Activated T-cell treated with anti-CD3 and anti-CD28 coated beads, Interleukin-2, amount 50 U/mL, for 72 hours (primary cell): ENCODE measurements at places on chromosomes 2 and 18. TPM values are rescaled to one million over a fixed set of nuclear protein-coding genes. Genes with fewer than 3 reads are reported as not detected.
A peak's percentile ranks its signal among the peaks of the same experiment; 100 is the strongest.

- DNase-seq: no peak
These were observed 45.5 kb upstream of the CAVIN2 start for GRCh38 chr2:191892391-191892790.

DNA sequence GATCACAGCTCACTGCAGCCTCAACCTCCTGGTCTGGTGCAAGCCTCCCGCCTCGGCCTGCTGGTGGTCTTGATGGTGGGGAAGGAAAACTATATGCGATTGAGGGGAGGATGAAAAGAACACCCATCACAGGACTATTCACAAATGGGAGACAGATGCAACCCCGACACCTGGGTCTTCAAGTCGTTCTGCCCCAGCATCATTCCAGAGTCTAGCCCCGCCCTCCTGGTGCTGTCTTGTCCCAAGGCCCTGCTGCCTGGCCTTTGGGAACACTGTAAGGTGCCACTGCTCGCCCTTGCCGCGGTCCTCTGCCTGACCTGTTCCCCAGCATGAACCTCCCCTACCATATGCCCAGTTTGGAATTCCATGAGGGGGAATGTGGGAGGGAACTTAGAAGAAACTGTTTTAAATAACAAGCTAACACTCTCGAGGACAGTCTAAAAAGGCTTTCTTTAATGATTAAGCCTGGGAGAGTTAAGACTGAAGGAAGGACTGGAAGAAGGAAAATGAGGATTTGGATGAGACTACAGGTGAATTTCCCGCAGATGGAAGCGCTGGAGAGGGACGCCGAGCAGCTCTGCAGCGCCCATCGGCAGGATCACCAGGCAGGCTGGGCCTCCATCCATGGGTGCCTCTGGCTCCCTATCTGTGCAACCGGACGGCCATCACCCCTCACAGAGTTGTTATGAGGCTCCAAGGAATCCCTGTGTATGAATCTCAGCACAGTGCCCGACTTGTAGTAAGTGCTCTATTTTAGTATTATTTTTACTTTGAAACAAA is 75.0 kb downstream of the MEX3C start:
- no peak for DNase-seq

- DNase-seq: peak; percentile 35
These were observed 42.5 kb upstream of the IL1R2 start for GRCh38 chr2:101949304-101949703.

- no peak for DNase-seq
These were observed 280.0 kb downstream of the FIGN start for GRCh38 chr2:163455815-163456214.

GRCh38 chr2:26986576-26986975 is 16.1 kb downstream of the MAPRE3 start:
- no peak for DNase-seq

GRCh38 chr18:52409727-52410126 is 69.7 kb downstream of the DCC start:
- no peak for DNase-seq

DNA sequence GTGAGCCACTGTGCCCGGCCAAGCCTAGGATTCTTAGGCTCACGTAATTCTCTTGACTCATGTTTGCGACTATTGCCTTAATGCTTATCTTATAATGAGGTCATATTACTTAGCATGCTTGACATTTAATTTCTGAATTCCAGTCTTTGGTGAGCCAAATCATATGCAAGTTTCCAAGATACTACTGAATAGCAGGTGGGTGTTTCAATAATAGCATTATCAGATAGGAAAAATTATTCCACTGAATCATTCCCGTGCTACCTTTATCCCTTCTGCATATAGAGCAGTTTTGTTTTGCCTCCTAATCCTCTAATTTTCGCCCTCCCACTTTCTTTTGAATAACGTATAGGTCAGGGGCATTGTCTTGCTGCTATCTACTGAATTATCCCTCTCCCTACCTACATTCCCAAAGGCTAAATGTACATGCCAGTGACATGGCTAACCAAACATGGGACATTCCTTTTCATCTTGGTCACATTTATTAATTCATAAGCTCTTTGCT is 4.9 kb downstream of the DAW1 start:
- no peak for DNase-seq

- no peak for DNase-seq
These were observed 127.1 kb downstream of the SOCS6 start for GRCh38 chr18:70415823-70416488.

- DNase-seq: no peak
These were observed 46.3 kb downstream of the TNFRSF11A start for GRCh38 chr18:62371436-62371835.

GRCh38 chr18:48317781-48318381 is 91.3 kb downstream of the ZBTB7C start:
- no peak for DNase-seq

DNA sequence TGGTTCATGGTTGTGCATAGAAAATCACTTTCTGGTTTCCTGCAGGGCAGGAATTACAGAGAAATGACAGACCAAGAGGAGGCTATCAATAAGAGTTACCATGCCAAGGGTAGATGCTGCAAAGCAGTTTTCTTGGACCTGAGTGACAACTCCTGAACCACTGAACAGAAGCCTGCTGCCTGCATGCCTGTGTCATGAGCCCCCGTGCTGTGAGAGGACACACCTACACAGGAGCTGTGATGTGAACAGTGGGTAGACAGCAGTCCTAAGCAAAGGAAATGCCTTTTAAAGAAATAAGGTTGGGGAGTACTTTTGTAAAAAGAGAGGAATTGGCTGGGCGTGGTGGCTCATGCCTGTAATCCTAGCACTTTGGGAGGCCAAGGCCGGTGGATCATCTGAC is 54.2 kb upstream of the CREB1 start:
- DNase-seq: no peak

GRCh38 chr2:232748038-232748437 is 28.3 kb downstream of the KCNJ13 start:
- DNase-seq: no peak

DNA sequence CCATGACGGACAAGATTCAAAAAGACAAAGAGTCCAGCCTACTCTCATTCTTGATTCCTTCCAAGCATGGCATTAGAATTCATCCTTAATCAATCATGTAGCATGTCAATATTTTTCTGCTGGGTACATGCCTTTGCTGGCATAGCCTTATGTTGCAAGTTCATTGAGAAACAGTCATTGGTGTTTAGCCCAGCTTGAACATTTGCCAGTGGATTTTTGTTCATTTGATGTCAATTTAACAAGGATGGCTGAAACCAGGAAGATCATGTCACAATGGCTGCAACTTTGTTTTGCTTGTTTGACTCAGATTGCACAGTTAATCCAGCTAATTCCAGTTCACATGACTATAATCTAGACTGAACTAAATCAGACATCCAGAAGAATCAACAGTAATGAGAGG is 1132.2 kb downstream of the LRP1B start:
- no peak for DNase-seq

- DNase-seq: no peak
These were observed 32.5 kb downstream of the POLR1A start for GRCh38 chr2:86073225-86073624.

GRCh38 chr18:55862693-55863390 is 274.9 kb upstream of the TCF4 start:
- DNase-seq: no peak

- DNase-seq: no peak
These were observed 558.9 kb upstream of the PKDCC start for GRCh38 chr2:41488888-41489287.

GRCh38 chr18:55079067-55079466 is 119.8 kb upstream of the CCDC68 start:
- no peak for DNase-seq

DNA sequence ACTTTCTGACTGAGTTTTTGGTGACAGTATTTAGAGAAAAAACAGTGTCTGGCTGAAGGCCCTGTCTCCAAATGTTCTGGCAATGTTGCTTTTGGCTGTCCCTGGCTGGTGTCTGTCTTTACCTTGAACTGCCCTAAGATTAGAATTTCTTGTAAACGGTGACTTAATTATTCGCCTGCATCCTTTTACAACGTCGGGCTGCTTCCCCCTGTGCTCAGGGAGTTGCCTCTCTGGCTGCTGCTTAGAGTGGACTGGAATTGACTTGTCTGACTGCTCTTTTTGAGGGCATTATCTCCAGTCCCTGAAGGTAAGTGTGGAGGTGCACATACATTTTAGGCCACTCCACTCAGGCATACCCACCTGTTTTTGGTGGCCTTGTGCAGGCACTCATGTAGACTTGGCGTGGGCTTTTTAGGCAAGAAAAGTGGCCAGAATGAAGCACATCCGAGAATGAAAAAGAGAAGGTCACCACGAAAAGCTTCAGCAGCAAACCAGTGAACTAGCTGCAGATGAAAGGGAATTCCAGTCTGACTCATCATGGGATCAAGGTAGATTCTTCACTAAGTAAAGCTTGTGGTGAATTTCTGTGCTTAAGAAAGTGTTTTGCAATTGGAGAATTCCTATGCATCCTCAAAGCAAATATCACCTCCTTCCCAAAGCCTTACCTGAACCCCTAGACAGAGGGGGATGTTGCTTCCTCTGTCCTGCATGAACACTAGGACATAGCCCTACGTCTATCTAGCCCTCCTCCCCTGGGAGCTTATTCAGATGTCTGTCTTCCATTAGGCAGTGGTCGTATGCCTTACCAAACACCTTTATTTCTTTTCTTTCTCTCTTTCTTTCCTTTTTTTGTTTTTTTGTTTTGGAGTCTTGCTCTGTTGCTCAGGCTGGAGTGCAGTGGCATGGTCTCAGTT is 230.3 kb upstream of the TRIB2 start:
- no peak for DNase-seq

- no peak for DNase-seq
These were observed 426.7 kb upstream of the MYT1L start for GRCh38 chr2:2757764-2758163.

GRCh38 chr2:8300216-8300615 is 381.6 kb upstream of the ID2 start:
- no peak for DNase-seq

DNA sequence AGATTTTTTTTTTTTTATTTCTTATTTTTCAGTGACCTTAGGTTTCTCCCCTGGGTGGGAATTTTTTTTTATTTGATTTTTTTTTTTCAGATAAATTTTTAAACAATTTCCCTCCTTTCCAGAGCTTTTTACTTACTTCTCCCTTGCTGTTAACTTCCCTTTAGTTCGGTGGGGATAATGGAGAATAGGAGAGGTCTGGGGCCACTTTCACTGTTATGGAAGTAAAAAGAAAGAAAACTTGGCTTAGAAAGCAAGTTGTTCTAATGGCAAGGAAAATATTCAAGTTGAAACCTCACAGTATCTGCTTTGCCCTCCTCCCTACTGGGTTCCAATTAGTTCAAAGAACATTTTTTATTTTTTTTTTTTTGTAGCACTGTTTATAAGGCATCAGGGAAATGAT is 537.1 kb upstream of the NXPH2 start:
- DNase-seq: no peak

DNA sequence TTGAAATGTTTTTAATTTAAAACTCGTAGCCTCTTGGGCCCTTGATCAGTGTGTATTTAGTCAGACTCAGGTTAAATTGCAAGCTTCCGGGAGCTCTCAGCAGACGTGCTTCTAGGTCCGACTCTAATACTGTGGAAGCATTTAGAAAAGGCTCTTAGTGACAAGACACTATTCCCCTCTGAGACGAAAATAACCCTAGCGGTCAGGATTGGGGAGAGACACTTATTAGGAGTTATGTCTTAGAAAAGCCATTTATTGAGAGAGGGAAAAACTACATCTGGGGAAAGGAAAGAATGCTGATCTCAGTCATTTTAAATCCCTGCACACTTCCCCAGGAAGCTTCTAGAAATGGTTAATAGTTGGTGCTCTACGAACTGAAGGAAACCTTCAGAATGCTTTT is 110.5 kb upstream of the NCK2 start:
- DNase-seq: no peak

- DNase-seq: no peak
These were observed 111.1 kb downstream of the PXDN start for GRCh38 chr2:1633092-1633671.

DNA sequence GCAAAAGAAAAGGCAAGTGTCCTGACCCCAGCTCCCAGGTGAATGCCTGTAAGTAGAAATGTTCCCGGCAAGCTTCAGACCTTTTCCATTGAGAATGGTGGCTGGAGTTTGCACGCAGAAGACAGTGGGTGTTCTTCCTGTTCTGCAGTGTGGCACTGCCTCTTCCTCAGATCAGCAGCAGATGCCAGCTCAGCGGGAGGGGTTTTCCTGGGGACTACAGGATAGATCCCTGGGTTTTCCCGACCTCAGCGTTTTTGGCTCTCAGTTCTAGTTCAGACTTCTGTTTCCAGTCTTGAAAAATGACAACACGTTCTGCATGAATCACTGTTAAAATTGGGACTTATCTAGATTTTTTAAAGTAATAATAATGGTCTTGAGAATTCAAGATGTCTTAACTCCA is 39.2 kb downstream of the GRHL1 start:
- no peak for DNase-seq

GRCh38 chr2:202164411-202164810 is 74.0 kb downstream of the SUMO1 start:
- no peak for DNase-seq

NTSR2 gene
- not detected for total RNA-seq

DHRS9 gene
- total RNA-seq: 6.3 TPM

UGT1A5 gene
- total RNA-seq: not detected

ASB18 gene
- not detected for total RNA-seq

FAHD2B gene
- total RNA-seq: 32.9 TPM

NT5C1B gene
- total RNA-seq: not detected

COLEC11 gene
- 0.41 TPM for total RNA-seq

ECEL1 gene
- 2.5 TPM for total RNA-seq

PROKR1 gene
- not detected for total RNA-seq

CPO gene
- total RNA-seq: 0.21 TPM

LGALSL gene
- total RNA-seq: 3.1 TPM

CD8B2 gene
- total RNA-seq: 0.62 TPM

CD8A gene
- 180 TPM for total RNA-seq

ATAD2B gene
- total RNA-seq: 26.6 TPM

CCDC85A gene
- not detected for total RNA-seq
